ENCODE measurements at places on chromosomes 6 and 20. TPM values are rescaled to one million over a fixed set of nuclear protein-coding genes. Genes with fewer than 3 reads are reported as not detected.

DNA sequence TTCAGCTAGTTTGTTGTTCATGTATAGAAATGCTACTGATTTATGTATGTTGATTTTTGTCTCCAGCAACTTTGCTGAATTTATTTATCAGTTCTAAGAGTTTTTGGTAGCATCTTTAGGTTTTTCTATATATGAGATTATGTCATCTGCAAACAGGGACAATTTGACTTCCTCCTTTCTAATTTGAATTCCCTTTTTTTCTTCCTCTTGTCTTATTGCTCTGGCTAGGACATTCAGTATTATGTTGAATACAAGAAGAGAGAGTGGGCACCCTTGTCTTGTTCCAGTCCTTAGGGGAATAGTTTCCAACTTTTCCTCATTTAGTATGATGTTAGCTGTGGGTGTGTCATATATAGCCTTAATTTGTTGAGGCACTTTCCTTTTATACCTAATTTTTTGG, 58.2 kb downstream of the CDH26 start:
- no peak for DNase-seq

DNA sequence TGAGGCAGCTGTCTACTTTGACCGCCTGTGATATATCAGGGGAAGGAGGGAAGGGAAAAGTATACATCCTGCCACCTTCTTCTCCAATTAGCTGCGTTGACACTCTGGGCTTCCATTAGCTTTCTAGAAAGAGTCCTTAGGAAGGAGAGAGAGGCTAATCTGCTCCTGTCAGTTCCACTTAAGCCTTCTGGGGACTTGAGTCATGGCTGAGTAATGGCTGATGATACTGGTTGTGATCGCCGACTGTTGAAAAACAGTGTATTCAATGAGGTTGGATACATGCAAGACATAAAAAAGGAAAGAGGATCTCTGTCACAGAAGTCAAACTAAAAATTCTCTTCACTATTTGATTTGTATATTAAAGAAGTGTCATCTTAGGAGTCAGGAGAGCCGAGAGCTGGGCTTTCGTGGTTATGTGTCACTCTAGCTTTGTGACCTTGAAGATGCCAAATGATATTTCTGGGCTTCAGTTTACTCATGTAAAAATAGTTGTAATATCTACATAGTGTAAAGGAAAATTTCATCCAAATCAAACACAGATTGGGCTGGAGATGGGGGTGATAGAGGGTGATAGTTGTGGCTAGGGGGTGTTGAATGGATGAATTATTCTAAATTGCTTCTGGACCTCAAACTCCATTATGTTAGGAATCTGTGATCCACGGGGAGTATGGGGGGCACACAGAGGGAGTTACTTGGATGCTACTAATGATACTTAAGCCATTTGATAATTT, 189.0 kb downstream of the UST start:
- DNase-seq = no peak

GRCh38 chr20:59804347-59804746, 129.1 kb downstream of the SYCP2 start:
- DNase-seq = no peak

GRCh38 chr6:70277470-70277869, 25.4 kb downstream of the COL9A1 start:
- DNase-seq = no peak

- DNase-seq = peak; percentile 23
Observed at GRCh38 chr20:3889489-3890397, 556 bp downstream of the PANK2 start.

DNA sequence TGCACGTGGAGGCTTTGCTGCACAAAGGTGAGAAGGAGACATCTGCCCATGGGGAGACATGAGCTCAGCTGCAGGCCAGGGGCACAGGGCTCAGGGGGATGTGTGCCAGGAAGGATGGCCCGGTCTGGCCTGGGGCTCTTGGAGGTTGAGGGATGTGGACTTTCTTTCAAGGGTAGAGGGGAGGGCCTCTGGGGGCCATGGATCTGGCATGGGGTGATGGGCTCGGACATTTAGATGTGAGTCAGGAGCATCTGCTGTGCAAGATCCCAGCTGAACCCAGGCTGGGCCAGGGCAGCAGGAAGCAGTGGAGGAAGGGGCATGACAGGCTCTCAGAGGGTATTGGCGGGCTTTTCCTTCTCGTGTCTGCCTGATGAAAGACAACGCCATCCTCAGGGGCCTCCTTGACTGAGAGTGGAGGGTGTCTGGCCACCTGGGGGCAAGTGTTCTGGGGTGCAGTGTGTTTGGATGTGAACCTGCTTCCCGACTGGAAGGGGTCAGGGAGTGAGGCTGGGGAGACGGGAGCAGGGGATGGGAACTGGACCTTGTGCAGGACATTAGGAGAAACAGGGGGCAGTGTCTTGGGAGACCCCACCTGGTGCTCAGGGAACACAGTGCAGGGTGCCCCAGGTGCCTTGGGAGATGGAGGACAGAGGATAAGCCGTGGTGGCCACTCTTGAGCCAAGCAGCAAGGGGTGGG, 156.1 kb downstream of the ERMARD start:
- DNase-seq = no peak

- no peak for DNase-seq
Observed at GRCh38 chr6:93496548-93496947, 77.2 kb upstream of the EPHA7 start.

- no peak for DNase-seq
Observed at GRCh38 chr20:8203366-8203765, 71.3 kb downstream of the PLCB1 start.

GRCh38 chr6:134449781-134450180, 131.9 kb upstream of the SGK1 start:
- no peak for DNase-seq

- DNase-seq = no peak
Observed at GRCh38 chr6:168331058-168331457, 11.5 kb upstream of the DACT2 start.

GRCh38 chr6:150201772-150202329, 59.0 kb downstream of the PPP1R14C start:
- DNase-seq = no peak

- DNase-seq = no peak
Observed at GRCh38 chr6:152142105-152142504, 334.6 kb downstream of the ESR1 start.

DNA sequence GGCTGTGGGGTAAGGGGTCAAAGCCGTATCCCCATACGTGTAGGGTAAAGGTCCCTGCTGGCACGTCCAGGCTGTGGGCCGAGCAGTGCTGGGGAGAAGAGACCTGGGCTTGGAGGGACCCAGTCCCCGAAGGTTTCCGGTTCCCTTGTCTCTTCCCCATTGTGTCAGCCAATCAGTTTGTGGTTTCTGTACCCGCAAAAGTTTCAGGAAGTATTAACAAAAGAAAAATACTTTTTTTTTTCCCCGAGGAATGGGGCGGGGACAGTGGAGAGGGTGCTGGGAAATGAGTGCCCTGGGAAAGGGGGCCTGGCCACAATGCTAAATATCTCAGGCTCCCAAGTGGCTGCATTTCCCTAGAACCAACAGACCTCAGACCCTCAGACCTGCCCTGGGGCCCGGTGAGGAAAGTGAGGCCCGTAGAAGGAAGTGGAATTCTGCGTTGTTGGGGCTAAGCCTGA, 15.2 kb upstream of the AMD1 start:
- no peak for DNase-seq

DNA sequence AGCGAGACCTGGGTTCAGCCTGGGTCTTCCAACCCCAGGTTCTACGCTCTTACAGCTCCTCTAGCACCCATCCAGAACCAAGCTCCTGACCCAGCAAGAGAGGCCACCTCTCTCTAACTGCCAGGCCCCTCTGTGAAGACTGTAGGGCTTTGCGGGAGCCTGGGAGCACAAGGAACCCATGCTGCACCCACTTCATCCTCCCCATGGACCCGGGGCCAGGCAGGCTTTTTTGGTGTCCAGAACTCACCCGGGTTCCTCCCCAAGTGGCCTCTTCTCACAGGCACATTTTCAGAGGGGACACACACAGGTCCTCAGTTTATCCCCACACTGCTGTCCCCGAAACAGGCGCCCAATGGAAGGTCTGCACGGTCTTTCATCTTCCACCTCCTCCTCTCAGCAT, 145.9 kb downstream of the SYNDIG1 start:
- no peak for DNase-seq

The SCAND1 gene
- 130 TPM for total RNA-seq

The TAB2 gene
- 101 TPM for total RNA-seq

The GSTA4 gene
- 26.2 TPM for total RNA-seq

The CRISP3 gene
- total RNA-seq = not detected

The FRK gene
- 1.0 TPM for total RNA-seq

The STMND1 gene
- not detected for total RNA-seq

The ARFGAP1 gene
- 124 TPM for total RNA-seq

The FUT9 gene
- total RNA-seq = not detected

The PNPLA1 gene
- 0.21 TPM for total RNA-seq

The HLA-DQA1 gene
- total RNA-seq = 17.2 TPM

The LST1 gene
- total RNA-seq = 18.9 TPM

The CTCFL gene
- total RNA-seq = not detected

All from tibial nerve (tissue), 4 donors.